ENCODE measurements at places on chromosomes 2 and 18.

- no peak for DNase-seq
Measured at GRCh38 chr2:120992791-120993555, 257.3 kb downstream of the GLI2 start.

GRCh38 chr2:174704061-174704460 is 60.2 kb downstream of the CHRNA1 start:
- DNase-seq: no peak

DNA sequence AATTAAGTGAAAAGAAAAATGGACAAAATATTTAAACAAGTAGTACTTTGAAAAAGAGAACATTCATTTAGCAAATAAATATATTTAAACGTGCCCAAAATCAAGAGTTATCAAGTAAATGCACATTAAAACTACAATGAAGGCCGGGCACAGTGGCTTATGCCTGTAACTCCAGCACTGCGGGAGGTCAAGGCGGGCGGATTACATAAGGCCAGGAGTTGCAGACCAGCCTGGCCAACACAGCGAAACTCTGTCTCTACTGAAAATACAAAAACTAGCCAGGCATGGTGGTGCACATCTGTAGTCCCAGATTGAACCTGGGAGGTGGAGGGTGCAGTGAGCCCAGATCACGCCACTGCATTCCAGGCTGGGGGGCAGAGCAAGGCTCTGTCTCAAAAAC is 9.8 kb downstream of the STAM2 start:
- DNase-seq: no peak

DNA sequence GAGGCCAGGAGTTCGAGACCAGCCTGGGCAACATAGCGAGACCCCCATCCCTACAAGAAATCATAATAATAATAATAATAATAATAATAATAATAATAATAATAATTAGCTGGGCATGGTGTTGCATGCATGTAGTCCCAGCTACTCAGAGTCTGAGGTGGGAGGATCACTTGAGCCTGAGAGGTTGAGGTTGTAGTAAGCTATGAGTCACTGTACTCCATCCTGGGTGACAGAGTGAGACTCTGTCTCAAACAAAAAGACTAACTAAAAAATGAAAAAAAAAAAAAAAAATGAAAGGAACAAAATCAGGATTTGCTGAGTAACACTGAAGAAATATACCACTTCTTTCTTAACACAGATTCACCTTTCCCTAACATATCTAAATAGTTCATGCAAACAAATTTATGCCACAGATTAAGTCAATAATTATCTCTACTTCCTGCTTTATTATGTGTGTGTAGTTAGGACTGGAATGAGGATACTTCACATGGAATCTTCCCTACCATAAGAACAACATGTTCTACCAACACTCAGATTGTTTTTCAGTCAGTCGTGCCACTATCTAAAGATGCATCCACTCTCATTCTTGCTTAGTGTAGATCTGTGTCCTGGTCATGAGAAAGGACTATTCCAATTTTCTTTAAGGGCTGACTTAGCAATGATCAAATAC is 928.7 kb downstream of the SLC4A3 start:
- no peak for DNase-seq

GRCh38 chr2:128628206-128628605 is 309.5 kb upstream of the HS6ST1 start:
- peak; percentile 81 for DNase-seq

Data from G401 (cell line).